ENCODE measurements at places on chromosomes 1 and 21.

DNA sequence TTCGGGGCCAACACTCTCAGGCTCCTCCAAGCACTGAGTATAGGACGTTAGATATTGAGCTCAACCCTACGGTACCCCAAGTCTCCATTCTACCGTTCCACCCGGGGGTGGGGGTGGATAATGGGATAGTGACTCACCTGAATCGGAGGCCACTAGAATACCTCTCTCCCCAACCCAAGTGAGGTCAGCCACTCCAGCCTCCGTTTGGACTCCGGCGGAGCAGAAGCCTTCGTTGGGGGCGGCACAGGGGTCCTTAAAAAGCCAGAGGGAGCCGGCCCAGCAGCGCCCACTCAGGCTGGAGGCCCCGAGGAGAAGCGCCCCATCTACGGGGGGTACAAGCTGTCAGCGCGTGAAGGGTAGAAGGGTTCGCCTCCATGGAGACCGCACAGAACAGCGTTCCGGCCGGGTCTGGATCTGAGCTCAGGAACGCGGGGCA is 556 bp downstream of the WDR77 start:
- DNase-seq, result peak; percentile 29

GRCh38 chr1:154568157-154568815 is 708 bp downstream of the CHRNB2 start:
- DNase-seq, result no peak

- DNase-seq, result no peak
Observed at GRCh38 chr1:223733898-223734852, 21.8 kb downstream of the CAPN2 start.

DNA sequence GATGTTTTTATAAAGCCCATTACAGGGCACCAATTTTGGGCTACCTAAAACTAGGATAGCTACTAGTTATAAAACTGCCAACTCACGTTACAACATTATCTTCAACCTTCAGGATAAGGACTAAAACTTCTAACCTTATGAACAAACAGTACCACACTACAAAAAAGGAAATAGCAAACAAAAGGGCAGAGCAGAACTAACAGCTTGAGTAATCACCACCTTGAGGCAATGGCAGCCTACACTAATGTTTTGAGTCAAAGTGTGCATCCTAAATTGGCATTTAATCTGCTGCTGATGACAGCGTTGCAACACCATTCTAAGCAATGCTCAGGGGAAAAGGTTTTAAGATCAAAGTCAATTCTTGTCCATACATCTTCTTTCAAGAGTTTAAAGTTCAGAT is 27.2 kb downstream of the PTP4A2 start:
- no peak for DNase-seq

DNA sequence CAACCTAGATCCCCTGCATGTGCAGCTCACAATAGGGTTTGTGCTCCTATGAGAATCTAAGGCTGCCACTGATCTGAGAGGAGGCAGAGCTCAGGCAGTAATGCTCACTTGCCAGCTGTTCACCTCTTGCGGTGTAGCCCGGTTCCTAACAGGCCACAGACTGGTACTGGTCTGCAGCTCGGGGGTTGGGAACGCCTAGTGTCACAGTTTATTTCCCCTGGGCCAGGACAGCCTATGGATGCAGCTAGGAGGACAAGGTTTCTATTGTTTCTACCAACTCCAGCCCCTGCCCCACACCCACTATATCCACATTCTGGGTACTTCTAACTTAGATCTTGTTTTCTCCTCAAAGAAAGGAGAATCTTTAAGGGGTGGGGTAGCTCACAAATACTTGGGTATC is 58.7 kb upstream of the PRRC2C start:
- no peak for DNase-seq

DNA sequence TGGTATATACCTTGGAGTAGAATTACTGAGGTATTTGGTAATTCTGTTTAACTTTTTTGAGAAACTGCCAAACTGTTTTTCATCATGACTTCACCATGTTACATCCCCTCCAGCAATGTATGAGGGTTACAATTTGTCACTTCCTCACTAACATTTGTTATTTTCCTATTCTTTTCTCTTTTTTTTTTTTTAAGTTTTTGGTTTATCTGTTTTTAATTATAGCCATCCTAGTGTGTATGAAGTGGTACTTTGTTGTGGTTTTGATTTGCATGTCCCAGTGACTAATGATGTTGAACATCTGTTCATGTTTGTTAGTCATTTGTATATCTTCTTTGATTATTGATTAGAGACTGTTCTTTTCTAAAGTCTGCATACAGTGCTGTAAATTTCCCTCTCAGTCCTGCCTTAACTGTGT is 147.3 kb downstream of the HS2ST1 start:
- DNase-seq, result no peak

GRCh38 chr1:17957588-17958267 is 149.9 kb upstream of the IGSF21 start:
- no peak for DNase-seq

DNA sequence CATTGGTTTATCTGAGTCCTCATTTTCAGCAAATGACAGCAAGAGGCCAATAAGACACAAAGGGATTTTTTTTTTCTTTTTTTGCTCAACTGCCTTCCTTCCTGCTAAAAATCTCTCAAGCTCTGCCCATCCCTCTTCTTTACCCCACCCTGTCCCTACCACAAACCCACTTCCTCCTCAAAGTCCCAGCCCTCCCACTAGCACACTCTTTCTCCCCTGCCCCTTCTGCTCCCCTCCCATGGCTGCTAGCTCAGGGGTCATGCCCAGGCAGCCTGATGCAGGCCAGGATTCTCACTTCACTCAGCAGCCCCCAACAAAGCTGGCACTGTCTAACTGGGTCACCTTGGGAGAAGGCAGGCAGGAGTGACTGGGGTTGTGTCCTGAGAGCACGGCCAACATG is 28.8 kb upstream of the PPP2R5A start:
- peak; percentile 54 for DNase-seq

- no peak for DNase-seq
Observed at GRCh38 chr1:172041102-172041501, 199.8 kb downstream of the DNM3 start.

- no peak for DNase-seq
Observed at GRCh38 chr21:45282283-45283034, 5.2 kb downstream of the POFUT2 start.

- DNase-seq, result no peak
Observed at GRCh38 chr1:168135921-168136708, 615 bp downstream of the GPR161 start.

GRCh38 chr21:42118901-42119300 is 47.8 kb downstream of the UMODL1 start:
- DNase-seq, result no peak

GRCh38 chr21:46379105-46379504 is 55.1 kb downstream of the PCNT start:
- DNase-seq, result no peak

DNA sequence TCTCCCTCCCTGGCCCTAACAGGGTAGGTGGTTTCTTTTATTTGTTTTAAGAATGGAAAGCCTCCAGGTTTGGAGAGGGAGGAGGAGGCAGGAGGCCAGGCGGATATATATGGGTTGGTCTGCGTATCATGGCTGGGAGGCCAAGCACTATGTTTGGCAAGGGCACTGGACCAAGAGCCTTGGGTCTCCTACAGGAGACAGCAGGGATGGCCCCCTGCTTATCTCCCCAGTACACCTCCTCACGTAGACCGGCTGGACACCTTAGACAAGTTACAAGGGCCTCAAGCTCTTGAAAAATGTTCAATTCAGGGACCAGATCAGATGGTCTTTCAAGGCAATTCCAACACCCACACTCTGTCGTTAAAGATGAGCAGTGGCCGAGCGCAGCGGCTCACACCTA is 10.9 kb downstream of the SLC41A1 start:
- DNase-seq, result no peak

- DNase-seq, result peak; percentile 53
Observed at GRCh38 chr1:12658531-12659453, 14.9 kb downstream of the AADACL4 start.

GRCh38 chr21:45510466-45510955 is 31.7 kb downstream of the SLC19A1 start:
- no peak for DNase-seq

- no peak for DNase-seq
Observed at GRCh38 chr1:119632841-119633240, 15.2 kb downstream of the ZNF697 start.

- DNase-seq, result no peak
Observed at GRCh38 chr1:117179471-117179870, 31.3 kb downstream of the VTCN1 start.

DNA sequence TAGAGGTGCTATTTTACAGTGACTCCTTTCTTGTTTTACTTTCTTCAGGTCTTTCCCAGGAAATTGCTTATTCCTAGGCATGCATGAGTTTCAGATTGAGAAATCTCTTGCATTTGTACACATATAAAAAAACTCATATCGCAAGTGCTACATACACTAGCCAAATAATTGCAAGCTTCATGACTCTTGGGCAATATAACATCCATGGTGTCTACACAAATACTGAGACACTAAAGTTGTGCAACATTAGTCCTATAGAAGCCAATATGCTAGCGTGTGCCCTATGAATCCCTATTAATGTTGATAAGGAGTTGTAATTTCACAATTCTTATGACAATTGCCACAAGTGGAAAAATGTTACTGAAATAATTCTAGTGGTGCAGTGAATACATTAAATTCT is 591.0 kb downstream of the ADGRL2 start:
- DNase-seq, result no peak

GRCh38 chr1:110734133-110734680 is 59.5 kb upstream of the KCNA3 start:
- no peak for DNase-seq

GRCh38 chr1:44048532-44049215 is 17.4 kb upstream of the SLC6A9 start:
- no peak for DNase-seq

- no peak for DNase-seq
Observed at GRCh38 chr1:244920911-244921761, 56.8 kb upstream of the HNRNPU start.

- no peak for DNase-seq
Observed at GRCh38 chr1:119808491-119808890, 2.8 kb downstream of the REG4 start.

- DNase-seq, result no peak
Observed at GRCh38 chr1:175493321-175494010, 249.9 kb downstream of the TNR start.

GRCh38 chr1:166169182-166169581 is 2.4 kb upstream of the FAM78B start:
- no peak for DNase-seq

GRCh38 chr1:2422523-2422922 is 10.2 kb upstream of the PEX10 start:
- DNase-seq, result no peak

DNA sequence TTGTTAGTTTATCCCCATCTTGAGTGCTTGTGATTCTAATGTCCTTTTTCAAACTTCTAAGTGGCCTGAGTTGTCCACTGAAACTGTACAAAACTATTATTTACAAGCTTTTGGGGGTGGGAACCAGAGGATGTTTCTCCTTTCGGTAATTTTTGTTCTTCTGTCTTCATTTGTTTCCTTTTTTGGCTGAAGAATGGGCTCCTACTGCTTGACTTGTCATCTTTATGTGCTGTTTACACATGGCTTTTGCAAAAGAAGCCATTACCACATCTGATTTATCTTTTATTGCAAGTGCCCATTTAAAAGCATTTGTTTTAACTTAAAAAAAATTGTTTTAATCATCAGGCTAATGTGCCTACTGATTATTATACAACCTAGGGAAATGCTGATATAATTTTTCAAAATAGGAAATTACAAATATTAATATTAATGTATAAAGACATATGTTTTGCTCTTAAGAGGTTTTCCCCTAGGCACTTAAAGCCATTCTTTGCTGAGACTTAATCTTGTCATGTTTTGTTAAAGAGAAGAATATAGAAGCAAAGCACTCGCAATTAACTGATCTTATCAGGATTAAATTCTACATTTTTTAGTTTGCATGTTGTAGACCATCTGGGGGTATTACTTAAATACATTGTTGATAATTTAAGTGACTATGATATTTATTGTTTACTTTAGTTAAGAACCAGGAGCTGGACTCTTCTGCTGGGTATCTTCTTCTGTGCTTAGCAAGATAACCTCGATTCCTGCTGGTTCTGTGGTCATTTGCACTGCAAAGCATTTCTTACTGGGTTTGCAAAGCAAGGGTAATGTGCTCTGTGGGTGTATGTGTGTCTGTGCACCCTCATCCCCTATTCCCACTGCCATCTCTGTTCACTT is 40.1 kb downstream of the TMEM200B start:
- no peak for DNase-seq

GRCh38 chr1:92587445-92587844 is 100.7 kb upstream of the GFI1 start:
- no peak for DNase-seq

GRCh38 chr1:7469255-7469938 is 301.7 kb upstream of the VAMP3 start:
- no peak for DNase-seq

- no peak for DNase-seq
Observed at GRCh38 chr1:87201768-87202167, 126.9 kb upstream of the LMO4 start.

DNA sequence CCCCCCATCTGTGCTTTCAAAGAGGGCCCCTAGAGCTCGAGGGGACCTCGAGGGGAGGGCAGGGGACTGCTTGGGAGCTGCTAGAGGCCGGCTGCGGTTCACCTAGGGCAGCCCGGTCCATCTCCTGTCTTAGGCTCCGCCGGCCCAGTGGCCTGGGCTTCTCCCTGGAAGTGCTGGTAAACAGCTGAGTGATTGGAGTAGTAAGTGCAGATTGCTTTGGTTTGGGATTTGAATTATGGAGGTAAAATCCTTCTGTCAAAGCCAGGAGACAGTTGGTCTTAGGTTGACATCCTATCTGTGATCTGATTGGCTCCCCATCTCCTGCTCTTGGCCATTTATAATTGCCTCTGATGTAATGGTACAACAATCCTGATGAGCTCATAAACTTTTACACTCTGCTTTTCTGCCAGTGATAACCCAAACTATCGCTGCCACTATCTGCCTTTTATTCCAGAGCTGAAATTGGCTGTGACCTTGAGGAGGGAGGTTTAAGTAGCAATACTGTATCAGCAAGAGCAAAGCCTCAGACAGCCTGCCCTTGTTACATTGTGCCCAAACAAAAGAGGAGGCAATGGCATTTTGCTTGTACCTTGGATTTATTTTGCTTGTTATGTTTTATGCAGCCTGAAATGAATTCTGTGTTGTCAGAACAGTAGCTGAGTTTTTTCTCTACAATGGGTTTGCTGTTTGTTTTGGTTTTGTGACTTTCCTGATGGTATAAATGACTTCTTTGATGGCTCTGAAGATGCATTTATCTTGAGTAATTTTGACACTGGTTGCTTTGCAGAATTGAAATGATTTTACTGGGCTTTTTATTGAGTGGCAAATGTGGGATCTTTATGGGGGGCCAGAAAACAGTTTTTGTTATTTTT is 2.4 kb downstream of the ARID1A start:
- peak; percentile 33 for DNase-seq
